Melanocyte of skin (primary cell): ENCODE measurements at places on chromosomes 4 and X. TPM values are rescaled to one million over a fixed set of nuclear protein-coding genes. Genes with fewer than 3 reads are reported as not detected.

RBMX gene
- 116 and 166 TPM in 2 replicates for total RNA-seq

GABRG1 gene
- not detected in 2 replicates for total RNA-seq

MAP7D2 gene
- total RNA-seq: 0.36 and 1.7 TPM in 2 replicates

IL1RAPL2 gene
- not detected in 2 replicates for total RNA-seq

MYOZ2 gene
- not detected in 2 replicates for total RNA-seq

SPON2 gene
- 42.0 and 66.9 TPM in 2 replicates for total RNA-seq

KLHL4 gene
- under 0.01 and 0.34 TPM in 2 replicates for total RNA-seq

ARHGAP6 gene
- under 0.01 and 0.46 TPM in 2 replicates for total RNA-seq

DCLK2 gene
- 2.3 and 3.7 TPM in 2 replicates for total RNA-seq

REELD1 gene
- total RNA-seq: not detected in 2 replicates

BMP3 gene
- not detected in 2 replicates for total RNA-seq

ZXDA gene
- total RNA-seq: 4.0 and 4.3 TPM in 2 replicates

GAGE13 gene
- not detected in 2 replicates for total RNA-seq

TBL1X gene
- total RNA-seq: 6.5 and 8.7 TPM in 2 replicates

SYP gene
- 0.46 and 1.3 TPM in 2 replicates for total RNA-seq

CLDN34 gene
- 0.31 TPM in 1 of 2 replicates, not detected in the other for total RNA-seq

GPR119 gene
- total RNA-seq: not detected in 2 replicates

FAM114A1 gene
- total RNA-seq: 98.4 and 247 TPM in 2 replicates

TLR2 gene
- total RNA-seq: under 0.01 and 1.4 TPM in 2 replicates

ATP1B4 gene
- not detected in 2 replicates for total RNA-seq

NAA11 gene
- total RNA-seq: not detected in 2 replicates

MAGEB6B gene
- total RNA-seq: not detected in 2 replicates

OR13H1 gene
- not detected in 2 replicates for total RNA-seq

ITM2A gene
- total RNA-seq: 140 and 289 TPM in 2 replicates

TKTL2 gene
- total RNA-seq: not detected in 2 replicates

SOD3 gene
- total RNA-seq: 0.15 TPM in 1 of 2 replicates, not detected in the other

CPLX1 gene
- not detected in 2 replicates for total RNA-seq

CCNB3 gene
- total RNA-seq: 1.8 and 8.9 TPM in 2 replicates

SOX3 gene
- total RNA-seq: not detected in 2 replicates
